ENCODE measurements at places on chromosomes 12 and 14. TPM values are rescaled to one million over a fixed set of nuclear protein-coding genes. Genes with fewer than 3 reads are reported as not detected.

PLEKHG7 gene
- total RNA-seq: not detected

CKAP4 gene
- 27.4 TPM for total RNA-seq

MYH7 gene
- 0.14 TPM for total RNA-seq

PTPRQ gene
- 0.83 TPM for total RNA-seq

DNM1L gene
- total RNA-seq: 77.2 TPM

STAC3 gene
- total RNA-seq: 2.8 TPM

DNA sequence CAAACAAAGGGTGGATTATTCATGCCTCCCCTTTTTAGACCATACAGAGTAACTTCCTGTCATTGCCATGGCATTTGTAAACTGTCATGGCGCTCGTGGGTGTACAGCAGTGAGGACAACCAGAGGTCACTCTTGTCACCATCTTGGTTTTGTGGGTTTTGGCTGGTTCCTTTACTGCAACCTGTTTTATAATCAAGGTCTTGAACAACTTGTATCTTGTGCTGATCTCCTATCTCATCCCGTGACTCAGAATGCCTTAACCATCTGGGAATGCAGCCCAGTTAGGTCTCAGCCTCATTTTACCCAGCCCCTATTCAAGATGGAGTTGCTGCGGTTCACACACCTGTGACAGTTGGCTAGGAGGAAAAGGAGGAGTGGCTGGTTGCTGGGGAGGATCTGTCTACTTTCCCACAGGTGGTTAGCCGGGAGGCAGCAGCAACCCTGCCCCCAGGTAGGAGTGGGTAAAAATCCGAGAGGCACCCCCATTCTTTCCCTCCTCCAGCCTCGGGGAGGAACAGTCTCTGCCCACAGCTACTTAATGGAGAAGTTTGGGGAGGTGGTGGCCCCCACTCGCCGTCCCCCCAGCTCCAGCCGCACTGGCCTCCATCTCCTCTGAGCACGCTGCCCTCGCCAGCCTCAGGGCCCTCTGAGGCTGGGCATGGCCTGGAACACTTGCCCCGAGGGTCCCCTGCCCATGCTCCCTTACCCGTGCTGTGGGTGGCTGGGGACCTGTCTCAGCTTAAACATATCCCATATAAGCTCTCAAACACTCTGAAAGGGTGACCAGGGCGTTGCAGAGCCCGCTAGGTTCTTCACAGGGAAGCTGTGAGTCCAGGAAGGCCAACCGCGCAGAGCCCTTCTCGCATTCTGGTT is 41.7 kb downstream of the SMIM41 start:
- H3K4me1 ChIP-seq: peaks cover 3% of the 10 kb centered on the region
- no peak overlapping the region for H3K4me3 ChIP-seq
- DNase-seq: no peak
- no peak overlapping the region for H3K27ac ChIP-seq
- no peaks in the 10 kb centered on the region for H3K27me3 ChIP-seq

- H3K36me3 ChIP-seq: no peaks in the 10 kb centered on the region
- DNase-seq: no peak
- H3K27ac ChIP-seq: no peak overlapping the region
- H3K4me1 ChIP-seq: no peaks in the 10 kb centered on the region
- H3K4me3 ChIP-seq: no peak overlapping the region
- H3K27me3 ChIP-seq: no peaks in the 10 kb centered on the region
Observed at GRCh38 chr14:67734675-67735074, 33.0 kb downstream of the RDH12 start.

DNA sequence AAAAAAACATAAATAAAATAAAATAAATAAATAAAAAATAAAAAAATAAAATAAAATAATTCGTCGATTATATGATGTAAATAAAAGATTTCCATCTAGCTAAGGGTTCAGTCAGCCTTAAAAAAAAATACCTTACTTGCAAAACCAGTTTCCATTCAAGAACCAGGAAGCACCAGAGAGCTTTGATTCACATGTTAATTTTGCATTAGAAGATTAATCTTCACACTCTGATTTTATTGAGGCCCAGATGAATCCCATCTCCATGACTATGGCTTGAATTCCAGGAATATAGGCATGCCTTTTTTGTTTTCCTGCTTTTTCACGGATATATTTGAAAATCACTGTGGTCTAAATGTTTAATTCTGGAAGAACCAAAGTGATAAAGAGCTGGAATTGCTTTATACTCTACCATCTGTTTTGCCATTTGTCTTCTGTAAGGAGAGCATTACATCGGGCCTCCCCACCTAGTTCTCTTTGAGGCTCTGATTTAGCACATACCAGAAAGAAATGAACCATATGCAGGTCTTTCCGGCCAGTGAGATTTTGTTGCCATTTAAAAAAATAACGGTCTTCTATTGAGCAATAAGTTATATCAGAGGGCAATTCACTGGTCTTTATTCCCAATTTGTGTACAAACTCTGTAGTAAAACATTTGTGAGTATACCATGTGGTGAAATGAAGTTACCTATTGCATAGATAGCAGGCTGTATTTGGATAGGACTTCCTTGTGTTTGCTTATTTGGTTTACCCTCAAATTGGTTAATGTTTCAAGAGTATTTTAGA is 175.5 kb downstream of the AEBP2 start:
- H3K27ac ChIP-seq: no peak overlapping the region
- H3K4me3 ChIP-seq: no peak overlapping the region
- no peaks in the 10 kb centered on the region for H3K27me3 ChIP-seq

- H3K4me3 ChIP-seq: no peak overlapping the region
- no peak for DNase-seq
- peaks cover 4% of the 10 kb centered on the region for H3K4me1 ChIP-seq
- H3K36me3 ChIP-seq: peaks cover 8% of the 10 kb centered on the region
Observed at GRCh38 chr12:105222284-105222655, 13.7 kb downstream of the APPL2 start.

DNA sequence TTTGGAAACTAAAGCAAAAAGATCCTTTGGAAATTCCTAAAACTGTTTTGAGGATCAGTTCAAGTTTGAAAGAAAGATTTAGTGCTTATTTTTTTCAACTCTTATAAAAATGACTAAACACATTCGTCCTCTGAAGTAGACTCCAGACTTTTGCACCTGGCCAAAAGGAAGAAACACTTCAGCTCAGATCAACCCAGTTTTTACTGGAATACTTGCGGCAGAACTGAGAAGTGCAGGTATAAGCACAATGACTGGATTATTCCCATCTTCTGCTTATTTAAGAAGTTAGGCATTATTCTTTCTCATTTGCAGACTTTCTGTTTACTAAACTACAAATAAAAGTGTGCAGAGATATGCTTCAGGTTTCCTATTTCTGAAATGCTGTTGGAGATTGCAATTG is 41.9 kb downstream of the PDE6H start:
- H3K27ac ChIP-seq: no peak overlapping the region
- no peaks in the 10 kb centered on the region for H3K4me1 ChIP-seq
- H3K36me3 ChIP-seq: no peaks in the 10 kb centered on the region
- H3K4me3 ChIP-seq: no peak overlapping the region

DNA sequence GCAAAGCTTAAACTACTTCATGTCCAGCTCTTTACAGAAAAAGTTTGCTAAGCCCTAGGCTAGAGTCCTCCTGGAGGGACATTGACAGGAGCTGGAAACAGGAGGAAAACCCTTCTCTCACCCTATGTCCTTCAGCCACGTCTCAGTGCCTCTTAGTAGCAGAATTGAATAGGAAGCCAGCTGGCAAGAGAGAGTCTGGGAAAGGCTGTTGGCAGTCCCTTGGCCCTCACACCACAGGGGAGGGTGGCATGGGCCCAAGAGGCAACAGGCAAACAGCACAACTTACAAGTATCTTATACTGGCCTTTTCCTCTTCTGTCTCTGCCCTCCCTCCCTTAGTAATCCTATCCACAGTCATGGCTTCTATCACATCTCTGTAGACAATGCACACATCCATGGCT is 27.7 kb upstream of the DHRS2 start:
- no peaks in the 10 kb centered on the region for H3K36me3 ChIP-seq
- H3K4me3 ChIP-seq: no peak overlapping the region
- H3K27ac ChIP-seq: no peak overlapping the region
- DNase-seq: no peak
- no peaks in the 10 kb centered on the region for H3K27me3 ChIP-seq

GRCh38 chr12:63150713-63151622 is at the start of gene AVPR1A:
AVPR1A (minus strand) TSS chr12:63151201; CDS start chr12:63150836, 365 bp downstream.
- H3K27ac ChIP-seq: peak within 1 kb of the TSS; percentile 49

- H3K27me3 ChIP-seq: peaks cover 5% of the 10 kb centered on the region
- no peak overlapping the region for H3K4me3 ChIP-seq
- DNase-seq: no peak
- H3K36me3 ChIP-seq: no peaks in the 10 kb centered on the region
- no peaks in the 10 kb centered on the region for H3K4me1 ChIP-seq
Observed at GRCh38 chr14:70714055-70714550, 72.4 kb downstream of the TTC9 start.

DNA sequence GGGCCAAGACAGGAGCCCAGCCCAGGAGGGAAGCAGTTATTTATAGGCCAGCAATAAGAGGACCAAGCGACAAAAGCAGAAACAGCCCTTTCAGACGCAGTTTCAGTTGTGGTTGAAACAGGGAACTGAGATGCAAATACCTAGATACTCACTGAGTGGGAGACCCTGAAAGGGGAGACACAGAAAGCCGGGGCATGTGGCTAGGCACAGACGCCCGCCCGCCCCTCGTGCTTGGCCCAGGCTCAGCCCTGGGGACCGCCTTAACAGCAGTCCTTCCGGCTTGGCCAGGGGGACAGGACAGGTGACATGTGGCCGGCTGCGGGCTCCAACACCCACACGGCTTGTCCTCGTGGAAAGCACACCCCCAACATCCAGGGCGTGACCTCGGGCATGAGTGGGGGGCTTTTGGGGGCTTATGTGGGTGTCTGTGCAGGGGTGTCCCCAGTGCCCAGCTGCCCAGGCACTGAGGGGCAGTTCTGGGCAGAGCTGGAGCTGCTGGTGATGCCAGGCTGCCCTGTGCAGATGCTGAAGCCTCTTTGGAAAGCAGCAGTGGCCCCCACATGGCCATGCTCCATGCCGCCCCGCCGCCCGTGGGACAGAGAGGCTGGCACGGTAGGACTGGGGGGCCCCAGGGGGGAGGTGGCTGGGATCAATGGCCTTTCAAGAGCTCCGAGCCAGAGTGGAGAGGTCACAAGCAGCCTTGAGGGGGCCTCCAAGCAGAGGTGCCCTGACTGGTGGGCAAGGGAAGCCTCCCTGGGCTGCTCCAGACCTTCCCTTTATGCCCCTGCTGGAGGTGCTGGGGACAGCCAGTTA is 2.1 kb downstream of the PLD4 start:
- no peaks in the 10 kb centered on the region for H3K36me3 ChIP-seq
- no peak overlapping the region for H3K27ac ChIP-seq
- no peaks in the 10 kb centered on the region for H3K27me3 ChIP-seq
- H3K4me3 ChIP-seq: no peak overlapping the region

DNA sequence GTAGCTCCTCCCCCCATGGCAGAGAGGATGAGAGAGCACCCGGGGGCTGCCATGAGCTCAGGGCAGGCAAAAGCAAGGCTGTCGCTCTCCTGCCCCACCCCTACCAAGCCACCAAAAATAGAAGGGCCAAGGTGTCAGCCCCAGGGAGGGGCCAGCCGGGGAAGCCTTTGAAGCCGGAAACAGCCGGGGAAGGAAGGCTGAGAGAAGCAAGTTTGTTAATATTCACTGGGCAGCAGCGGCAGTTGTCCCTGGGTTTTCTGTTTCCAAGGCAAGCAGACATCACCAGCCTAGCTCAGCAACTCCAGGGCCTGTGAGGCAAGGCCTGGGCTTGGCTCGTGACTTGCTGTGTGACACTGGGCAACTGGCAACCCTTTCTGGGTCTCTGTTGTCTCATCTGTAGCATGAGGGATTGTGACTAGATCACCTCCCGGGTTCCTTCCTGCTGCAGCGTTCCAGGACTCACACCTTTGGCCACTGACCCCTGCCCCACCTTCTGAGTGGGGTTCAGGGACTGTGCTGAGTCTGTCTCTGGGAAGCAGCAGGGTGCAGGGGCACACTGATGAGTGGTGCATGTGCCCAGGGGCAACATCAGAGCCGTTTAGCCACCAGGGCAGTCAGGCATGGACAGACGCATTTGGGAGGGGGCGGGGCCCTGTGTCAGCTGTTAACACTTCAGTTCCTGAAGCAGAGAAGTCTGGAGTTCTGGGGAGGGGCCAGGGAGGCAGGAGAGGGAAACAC is 24.3 kb downstream of the SYNDIG1L start:
- no peak overlapping the region for H3K27ac ChIP-seq
- H3K4me1 ChIP-seq: peaks cover 14% of the 10 kb centered on the region
- no peaks in the 10 kb centered on the region for H3K36me3 ChIP-seq
- no peaks in the 10 kb centered on the region for H3K27me3 ChIP-seq
- no peak overlapping the region for H3K4me3 ChIP-seq
- DNase-seq: no peak

GRCh38 chr14:101043891-101044290 is 140.4 kb upstream of the RTL1 start:
- H3K27me3 ChIP-seq: no peaks in the 10 kb centered on the region
- no peaks in the 10 kb centered on the region for H3K36me3 ChIP-seq
- no peaks in the 10 kb centered on the region for H3K4me1 ChIP-seq

DNA sequence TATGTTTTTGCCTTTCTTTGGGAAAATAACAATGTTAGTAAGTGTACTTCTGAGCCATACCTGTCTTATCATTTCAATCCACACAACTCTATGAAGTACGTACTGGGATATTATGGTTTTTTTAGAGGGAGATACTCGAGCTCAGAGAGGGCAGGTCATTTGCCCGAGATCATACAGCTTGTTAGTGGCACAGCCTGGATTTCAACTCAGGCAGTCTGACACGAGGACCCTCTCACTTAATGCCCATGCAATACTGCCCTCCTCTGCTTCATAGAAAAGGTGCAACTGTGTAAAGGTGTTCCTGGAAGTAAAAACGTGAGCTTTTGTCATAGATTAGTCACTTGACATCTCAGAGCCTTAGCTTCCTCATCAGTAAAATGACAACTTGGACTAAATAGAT is 128.0 kb downstream of the NDUFA12 start:
- DNase-seq: no peak
- H3K27ac ChIP-seq: no peak overlapping the region
- peaks cover 38% of the 10 kb centered on the region for H3K27me3 ChIP-seq
- no peaks in the 10 kb centered on the region for H3K4me1 ChIP-seq
- no peak overlapping the region for H3K4me3 ChIP-seq

DNA sequence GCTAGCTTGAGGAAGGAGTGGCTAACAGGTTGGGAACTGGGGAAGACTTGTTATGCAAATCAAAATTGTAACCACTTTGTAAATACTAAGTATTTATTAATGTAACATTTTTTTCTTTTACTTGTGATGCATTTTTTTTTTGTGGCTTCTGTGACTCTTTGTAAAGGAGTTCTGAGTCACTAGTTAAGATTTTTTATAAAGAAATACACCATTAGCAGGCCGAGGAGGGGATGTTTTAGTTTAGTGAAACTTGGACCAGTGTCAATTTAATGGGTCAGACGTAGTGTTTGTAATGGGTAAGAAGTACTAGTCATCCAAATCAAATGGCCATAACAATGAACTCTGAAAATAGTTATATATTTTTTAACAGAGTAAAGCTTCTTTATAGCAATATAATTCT is 43.1 kb downstream of the AKAP6 start:
- no peaks in the 10 kb centered on the region for H3K36me3 ChIP-seq
- H3K27me3 ChIP-seq: no peaks in the 10 kb centered on the region
- no peak overlapping the region for H3K27ac ChIP-seq
- peaks cover 18% of the 10 kb centered on the region for H3K4me1 ChIP-seq
- no peak for DNase-seq
- no peak overlapping the region for H3K4me3 ChIP-seq

All from sigmoid colon (tissue), 7 donors.